ENCODE measurements at places on chromosomes 5 and 9. TPM values are rescaled to one million over a fixed set of nuclear protein-coding genes. Genes with fewer than 3 reads are reported as not detected.

DNA sequence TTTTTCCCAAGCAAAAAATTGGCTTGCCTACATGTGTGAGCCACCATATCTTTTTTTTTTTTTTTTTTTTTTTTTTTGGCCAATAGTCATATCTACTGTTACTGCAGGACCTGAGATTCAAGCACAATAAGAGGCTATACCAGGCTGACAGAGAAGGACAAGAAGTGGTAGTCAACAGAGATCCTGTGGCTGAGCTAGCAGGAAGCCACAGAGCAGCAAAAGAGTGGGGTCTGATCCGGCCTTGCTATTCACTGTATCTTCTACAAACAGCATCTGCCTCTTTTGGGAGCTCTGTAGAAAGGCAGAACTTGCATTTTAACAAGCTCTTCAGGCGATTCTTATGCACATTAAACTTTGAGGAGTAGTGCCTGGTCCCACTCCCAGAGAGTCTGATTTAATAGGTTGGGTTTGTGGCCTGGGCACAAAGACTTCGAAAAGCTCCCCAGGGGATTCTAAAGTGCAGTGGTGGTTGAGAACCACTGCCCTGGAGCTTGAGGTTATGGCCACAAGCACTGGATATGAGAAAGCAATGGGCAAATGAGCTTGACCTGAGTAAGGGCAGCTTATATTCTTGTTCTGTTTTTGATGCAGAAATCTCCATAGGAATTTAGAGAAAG lies 162.8 kb downstream of the PIK3R1 start:
- no peak overlapping the region for H3K4me3 ChIP-seq
- H3K4me1 ChIP-seq, result no peaks in the 10 kb centered on the region
- no peak for DNase-seq
- H3K27me3 ChIP-seq, result peaks cover 3% of the 10 kb centered on the region
- no peaks in the 10 kb centered on the region for H3K36me3 ChIP-seq

EXOC3 gene
- total RNA-seq, result 55.0 TPM

GRCh38 chr9:112355427-112355897 lies 22.0 kb upstream of the PTBP3 start:
- DNase-seq, result no peak
- H3K4me1 ChIP-seq, result no peaks in the 10 kb centered on the region
- no peaks in the 10 kb centered on the region for H3K36me3 ChIP-seq
- no peak overlapping the region for H3K4me3 ChIP-seq
- H3K27me3 ChIP-seq, result no peaks in the 10 kb centered on the region

DNA sequence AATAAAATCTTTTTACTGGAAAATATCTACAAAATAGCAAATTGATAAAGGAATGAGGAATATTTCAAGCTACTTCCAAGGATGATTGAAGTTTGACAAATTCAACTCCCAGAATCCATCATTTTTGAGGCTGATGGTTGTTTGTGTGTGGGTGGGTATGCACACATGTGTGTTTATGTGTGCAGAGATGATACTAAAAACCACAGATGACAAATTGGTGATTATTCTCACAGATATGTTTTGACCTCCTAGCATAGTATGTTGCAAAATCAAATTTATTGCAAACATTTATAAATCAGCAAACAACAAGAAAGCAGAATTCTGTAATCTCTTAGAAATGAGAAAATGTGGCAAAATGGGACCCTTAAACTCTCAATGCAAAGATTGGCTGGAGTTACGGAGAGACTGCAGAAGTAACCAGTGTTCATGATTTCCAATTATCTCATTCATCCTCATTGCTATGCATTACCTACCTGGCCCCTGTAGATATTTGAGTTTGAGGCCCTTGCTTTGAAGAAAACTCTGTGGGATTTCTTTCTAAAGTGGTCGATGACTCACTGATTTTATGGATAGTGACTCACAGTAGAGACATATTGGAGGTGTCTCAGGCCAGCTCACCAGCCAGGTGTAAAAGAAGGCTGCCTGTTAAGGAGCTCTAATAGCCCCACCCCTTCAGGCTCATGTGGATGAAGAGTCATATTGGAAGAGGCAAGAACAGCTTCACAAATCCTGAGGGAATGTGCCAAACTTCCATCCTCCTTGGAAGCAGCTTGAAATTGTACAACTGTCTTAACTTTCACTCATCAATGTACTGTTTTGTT lies 44.6 kb upstream of the TMC1 start:
- H3K36me3 ChIP-seq, result no peaks in the 10 kb centered on the region
- no peak overlapping the region for H3K4me3 ChIP-seq
- peak; percentile 79 for DNase-seq

DNA sequence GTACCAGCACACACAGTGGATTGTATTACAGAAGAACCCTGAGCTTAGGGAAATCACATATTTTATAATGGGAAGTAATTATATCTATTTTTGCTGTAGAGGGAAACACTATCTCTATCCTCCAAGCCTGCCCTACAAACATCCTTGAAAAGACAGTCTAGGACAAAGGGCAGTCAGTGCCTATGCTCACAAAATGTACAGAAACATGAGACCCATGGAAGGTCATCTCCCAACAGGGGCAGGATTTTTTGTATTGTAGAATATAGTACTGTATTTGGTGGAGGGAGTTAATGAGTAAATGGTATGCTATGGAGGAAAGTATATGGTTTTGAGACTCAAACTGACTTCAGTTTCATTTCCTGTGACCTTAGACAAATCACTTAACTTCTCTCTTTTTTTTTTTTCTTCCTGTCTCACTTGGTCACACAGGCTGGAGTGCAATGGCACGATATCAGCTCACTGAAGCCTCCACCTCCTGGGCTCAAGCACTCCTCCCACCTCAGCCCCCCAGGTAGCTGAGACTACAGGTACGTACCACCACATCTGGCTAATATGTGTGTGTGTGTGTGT lies 5.8 kb upstream of the RAB14 start:
- H3K27me3 ChIP-seq, result no peaks in the 10 kb centered on the region
- no peak overlapping the region for H3K4me3 ChIP-seq
- H3K36me3 ChIP-seq, result no peaks in the 10 kb centered on the region
- H3K4me1 ChIP-seq, result no peaks in the 10 kb centered on the region
- H3K27ac ChIP-seq, result no peak overlapping the region

GRCh38 chr5:44909004-44909403 lies 100.3 kb downstream of the MRPS30 start:
- no peak for DNase-seq
- H3K4me3 ChIP-seq, result no peak overlapping the region
- H3K36me3 ChIP-seq, result no peaks in the 10 kb centered on the region
- H3K27me3 ChIP-seq, result no peaks in the 10 kb centered on the region
- H3K4me1 ChIP-seq, result no peaks in the 10 kb centered on the region

DNA sequence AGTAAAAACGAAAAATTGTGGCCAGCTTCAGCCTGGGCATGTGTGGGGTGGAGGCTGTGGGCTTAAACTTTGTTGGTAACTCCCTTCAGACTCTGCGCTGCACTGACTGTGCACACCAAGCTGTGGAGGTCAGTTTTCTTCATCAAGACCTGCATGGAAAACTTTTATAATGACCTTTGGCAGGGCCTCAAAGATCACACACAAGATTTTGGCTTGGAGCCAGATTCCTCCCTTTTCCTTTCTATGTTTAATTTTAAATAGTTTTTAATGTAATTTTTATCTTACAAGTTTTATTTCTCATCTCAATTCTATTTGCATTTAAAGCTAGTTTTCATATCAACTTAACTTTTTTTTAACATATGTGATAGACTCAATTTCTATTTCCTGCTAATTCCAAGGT lies 1211.1 kb upstream of the CDH18 start:
- no peaks in the 10 kb centered on the region for H3K27me3 ChIP-seq
- no peak overlapping the region for H3K4me3 ChIP-seq
- DNase-seq, result no peak
- H3K4me1 ChIP-seq, result no peaks in the 10 kb centered on the region

GRCh38 chr9:83154087-83154736 lies 91.3 kb upstream of the RASEF start:
- no peak overlapping the region for H3K4me3 ChIP-seq
- DNase-seq, result no peak
- no peak overlapping the region for H3K27ac ChIP-seq
- H3K4me1 ChIP-seq, result no peaks in the 10 kb centered on the region
- H3K36me3 ChIP-seq, result no peaks in the 10 kb centered on the region
- H3K27me3 ChIP-seq, result no peaks in the 10 kb centered on the region

- H3K27ac ChIP-seq, result no peak overlapping the region
- peaks cover 8% of the 10 kb centered on the region for H3K27me3 ChIP-seq
- no peak overlapping the region for H3K4me3 ChIP-seq
- no peaks in the 10 kb centered on the region for H3K4me1 ChIP-seq
- DNase-seq, result no peak
Observed at GRCh38 chr5:31952067-31952466, 222.1 kb downstream of the GOLPH3 start.

DNA sequence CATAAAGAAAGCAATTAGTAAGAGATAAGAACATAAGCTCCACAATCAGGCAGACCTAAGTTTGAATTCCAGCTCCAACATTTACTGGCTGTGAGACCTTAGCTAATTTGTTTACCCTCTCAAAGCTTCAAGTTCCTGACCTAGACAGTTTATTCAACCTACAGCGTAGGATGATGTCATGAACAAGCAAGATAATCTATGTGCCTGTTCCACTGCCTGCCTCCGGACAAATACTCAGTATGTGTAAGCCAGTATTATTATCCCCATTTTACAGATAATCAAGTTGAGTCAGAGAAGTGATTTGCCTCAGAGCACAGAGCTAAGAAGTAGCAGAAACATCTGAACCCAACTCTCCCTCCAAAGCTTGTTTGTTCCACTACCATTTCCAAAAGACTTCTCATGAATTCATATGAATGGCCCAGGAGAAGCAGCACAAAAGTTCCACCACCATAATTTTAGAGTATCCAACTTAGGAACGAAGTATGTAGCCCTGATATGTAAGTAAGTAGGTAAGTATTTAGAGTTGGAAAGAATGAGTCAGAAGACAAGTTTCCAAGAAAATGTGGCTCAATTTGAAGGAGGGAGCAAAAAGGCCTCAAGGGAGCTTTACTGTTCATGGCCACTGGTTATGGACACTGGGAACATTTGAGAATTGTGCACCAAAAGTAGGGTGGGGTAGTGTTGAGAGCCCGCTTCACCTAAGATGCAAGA lies 398.2 kb downstream of the NFIB start:
- H3K36me3 ChIP-seq, result no peaks in the 10 kb centered on the region
- no peak overlapping the region for H3K4me3 ChIP-seq
- H3K27ac ChIP-seq, result no peak overlapping the region
- H3K4me1 ChIP-seq, result no peaks in the 10 kb centered on the region

PLAC8L1 gene
- 0.49 TPM for total RNA-seq

- no peaks in the 10 kb centered on the region for H3K27me3 ChIP-seq
- H3K27ac ChIP-seq, result no peak overlapping the region
- peaks cover 4% of the 10 kb centered on the region for H3K4me1 ChIP-seq
- no peaks in the 10 kb centered on the region for H3K36me3 ChIP-seq
Observed at GRCh38 chr9:137161558-137162486, 8.0 kb downstream of the LRRC26 start.

Data from Panc1 (cell line).